ENCODE measurements at places on chromosomes 11 and 22.

DNA sequence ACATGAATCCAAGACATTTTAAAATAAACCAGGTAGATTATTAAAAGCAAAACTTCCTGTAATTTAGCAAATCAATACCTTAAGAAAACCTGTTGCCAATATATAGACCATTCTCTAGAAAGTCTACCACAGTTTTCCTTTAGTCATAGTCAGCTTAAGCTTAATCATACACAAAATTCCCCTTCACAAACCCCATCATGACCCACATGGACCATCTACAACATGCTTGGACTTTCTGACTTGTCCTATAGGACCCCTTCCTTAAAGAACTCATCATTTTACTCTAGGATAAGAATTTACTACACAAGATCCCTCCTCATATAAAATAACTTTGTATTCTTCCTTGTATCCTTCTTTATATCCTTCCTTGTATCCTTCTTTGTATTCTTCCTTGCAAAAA, 16.2 kb upstream of the RNASEH2C start:
- no peak for DNase-seq

GRCh38 chr11:126053415-126054286, 9.0 kb downstream of the CDON start:
- DNase-seq, result no peak

DNA sequence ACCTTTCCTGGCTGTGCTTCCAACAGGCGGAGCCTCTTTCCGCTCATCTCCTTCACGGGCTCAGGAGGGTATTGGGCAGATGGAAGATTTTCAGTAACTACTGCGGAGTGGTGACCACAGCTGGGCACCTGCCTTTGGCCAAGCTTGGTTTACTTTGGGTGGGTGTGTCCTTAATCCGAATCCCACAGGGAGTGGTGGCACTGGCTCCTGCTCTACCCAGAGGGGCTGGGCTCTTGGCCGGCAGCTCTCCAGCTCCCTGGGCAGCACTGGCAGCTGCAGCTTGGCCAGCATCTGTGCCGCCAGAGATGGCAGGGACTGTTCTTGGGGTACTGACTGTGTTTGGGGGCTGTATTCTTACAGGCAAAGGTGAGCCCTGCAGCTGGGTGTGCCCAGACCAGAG, 29.8 kb downstream of the BID start:
- no peak for DNase-seq

DNA sequence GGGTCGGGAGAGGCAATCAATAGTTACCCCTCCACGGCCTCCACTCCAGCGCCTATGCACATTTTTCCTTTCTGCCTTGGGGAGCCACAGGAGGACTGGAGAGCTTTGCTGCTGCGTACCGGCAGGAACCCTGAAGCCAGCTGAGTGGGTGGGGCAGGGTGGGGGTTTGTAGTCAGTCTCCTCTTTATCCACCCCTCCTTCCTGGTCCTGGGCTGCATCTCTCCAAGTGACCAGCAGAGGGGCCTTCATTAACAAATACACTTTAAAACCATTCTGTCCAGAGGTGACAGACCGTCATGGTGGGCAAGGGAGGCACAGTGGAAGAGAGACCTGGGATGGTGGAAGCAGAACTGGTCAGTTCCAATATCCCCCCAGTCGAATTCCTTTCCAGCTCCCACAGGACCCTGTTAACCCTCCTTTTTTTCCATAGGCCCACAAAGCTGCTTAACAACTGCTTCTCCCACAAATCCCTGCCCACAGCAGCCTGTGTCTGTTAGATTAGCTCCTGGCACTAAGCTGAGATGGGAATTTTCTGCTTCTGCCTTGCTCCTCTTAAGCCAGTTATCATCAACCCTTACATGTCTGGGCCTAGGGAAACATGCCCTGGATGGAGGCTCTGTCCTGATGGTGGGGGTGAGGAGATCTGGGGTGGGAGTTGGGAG, 3.9 kb upstream of the ABCG4 start:
- DNase-seq, result no peak

GRCh38 chr11:95972060-95972459, 48.2 kb upstream of the MTMR2 start:
- no peak for DNase-seq

GRCh38 chr11:107573438-107573837, 7.9 kb upstream of the ALKBH8 start:
- DNase-seq, result no peak

GRCh38 chr11:34647131-34647530, 26.2 kb downstream of the EHF start:
- no peak for DNase-seq

- no peak for DNase-seq
Observed at GRCh38 chr11:122645847-122646246, 9.7 kb upstream of the UBASH3B start.

GRCh38 chr22:48577014-48577690, 1250.5 kb downstream of the BRD1 start:
- no peak for DNase-seq

- DNase-seq, result no peak
Observed at GRCh38 chr11:93844568-93844967, 5.8 kb downstream of the VSTM5 start.

- DNase-seq, result no peak
Observed at GRCh38 chr11:69666752-69667536, 8.2 kb downstream of the LTO1 start.

- no peak for DNase-seq
Observed at GRCh38 chr11:74773476-74773875, 24.8 kb downstream of the RNF169 start.

DNA sequence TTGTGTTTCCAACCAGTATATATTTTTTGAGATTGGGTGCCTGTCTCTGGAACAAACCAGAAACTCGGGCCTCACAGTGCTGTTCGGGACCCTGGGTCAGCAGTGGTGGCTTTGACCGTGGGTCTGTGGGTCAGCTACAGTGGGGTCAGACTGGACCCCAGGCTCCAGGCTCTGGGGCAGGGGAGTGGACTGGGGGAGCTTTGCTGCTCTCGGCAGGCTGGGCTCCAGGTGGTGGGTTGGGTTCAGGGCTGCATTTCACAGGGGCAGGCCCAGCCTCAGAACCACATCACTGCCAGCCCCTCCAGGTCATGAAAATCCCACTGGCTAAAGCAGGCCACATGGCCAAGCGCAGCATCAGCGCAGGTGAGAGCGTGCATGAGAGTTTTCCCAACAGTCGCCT, 1279.3 kb downstream of the BRD1 start:
- no peak for DNase-seq

DNA sequence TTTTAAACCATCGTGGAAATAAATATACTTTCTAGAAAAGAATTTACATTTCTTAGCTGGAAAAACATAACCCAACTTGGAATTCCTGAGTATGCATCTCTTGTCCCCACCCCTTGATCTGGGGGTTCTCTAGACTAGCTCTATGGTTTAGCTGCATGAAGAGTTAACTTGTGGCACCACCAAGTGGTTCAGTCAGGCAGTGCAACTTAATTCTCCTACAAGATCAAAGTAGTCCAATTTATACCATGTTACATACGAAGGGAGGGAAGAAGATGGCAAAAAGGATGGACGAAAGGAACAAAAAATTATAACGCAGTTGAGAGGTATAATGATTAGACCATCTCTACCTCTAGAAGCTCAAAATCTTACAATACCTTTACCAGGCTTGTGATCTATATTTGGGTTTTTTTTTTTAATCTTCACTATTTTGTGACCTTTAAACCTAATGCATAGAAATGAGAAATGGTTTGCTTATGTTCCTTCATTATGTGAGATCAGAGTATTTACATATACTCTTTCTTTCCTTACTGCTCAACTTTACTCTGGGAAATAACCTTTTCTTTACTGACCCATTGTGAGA, 28.5 kb upstream of the ALKBH3 start:
- peak; percentile 39 for DNase-seq

DNA sequence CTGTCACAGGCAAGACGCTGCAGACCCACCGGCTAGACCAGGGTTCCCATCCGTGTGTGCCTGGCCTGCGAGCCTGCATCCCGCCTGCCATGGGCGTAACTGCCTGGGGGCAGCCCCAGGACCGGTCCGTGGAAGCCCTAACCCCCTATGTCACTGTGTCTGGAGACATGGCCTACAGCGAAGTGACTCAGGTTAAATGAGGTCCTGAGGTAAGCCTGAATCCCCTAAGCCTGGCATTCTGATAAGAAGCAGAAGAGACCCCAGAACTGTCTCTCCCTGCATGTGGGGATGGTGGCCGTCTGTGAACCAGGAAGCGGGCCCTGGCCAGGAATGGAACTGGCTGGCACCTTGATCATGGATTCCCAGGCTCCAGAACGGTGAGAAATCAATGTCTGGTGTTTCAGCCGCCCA, 570.1 kb downstream of the BRD1 start:
- no peak for DNase-seq

- no peak for DNase-seq
Observed at GRCh38 chr11:19905280-19905853, 192.7 kb downstream of the NAV2 start.

GRCh38 chr11:13046637-13047570, 37.8 kb downstream of the RASSF10 start:
- DNase-seq, result no peak

DNA sequence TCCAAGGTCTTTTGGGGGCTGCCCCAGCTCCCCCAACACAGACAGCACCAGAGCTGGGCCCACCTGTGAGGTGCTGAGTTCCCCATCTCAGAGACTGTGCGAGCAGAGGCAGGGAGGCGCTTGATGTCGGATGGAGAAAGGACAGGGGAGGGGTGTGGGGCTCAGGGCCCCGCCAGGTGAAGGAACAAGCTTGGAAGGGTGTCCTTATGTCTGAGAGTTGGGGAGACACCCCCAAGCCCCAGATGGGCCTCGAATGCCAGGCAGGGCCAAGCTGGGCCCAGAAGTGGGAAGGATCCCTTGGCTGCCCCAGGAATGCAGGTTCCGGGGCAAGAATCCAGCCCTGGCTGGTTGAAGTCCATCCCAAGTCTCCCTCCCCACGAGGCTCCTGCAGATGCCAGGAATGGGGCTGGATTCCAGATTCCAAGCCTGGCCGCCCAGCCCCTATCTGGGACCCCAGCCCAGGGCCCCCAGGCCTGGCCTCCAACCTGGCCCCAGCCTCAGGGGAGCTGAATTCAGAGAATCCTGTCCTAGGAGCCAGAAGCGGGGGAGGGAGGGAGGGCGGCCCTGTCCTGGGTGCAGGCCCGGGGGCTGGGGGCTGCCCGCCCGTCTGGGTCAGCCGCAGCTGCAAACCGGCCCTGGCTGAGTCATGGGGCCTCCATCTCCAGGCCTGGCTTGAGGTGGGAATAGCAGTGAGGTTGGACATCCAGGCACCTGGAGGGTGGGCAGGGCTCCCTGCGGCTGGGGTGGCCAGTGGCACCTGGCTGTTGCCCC, 50.9 kb downstream of the CDKN1C start:
- no peak for DNase-seq

DNA sequence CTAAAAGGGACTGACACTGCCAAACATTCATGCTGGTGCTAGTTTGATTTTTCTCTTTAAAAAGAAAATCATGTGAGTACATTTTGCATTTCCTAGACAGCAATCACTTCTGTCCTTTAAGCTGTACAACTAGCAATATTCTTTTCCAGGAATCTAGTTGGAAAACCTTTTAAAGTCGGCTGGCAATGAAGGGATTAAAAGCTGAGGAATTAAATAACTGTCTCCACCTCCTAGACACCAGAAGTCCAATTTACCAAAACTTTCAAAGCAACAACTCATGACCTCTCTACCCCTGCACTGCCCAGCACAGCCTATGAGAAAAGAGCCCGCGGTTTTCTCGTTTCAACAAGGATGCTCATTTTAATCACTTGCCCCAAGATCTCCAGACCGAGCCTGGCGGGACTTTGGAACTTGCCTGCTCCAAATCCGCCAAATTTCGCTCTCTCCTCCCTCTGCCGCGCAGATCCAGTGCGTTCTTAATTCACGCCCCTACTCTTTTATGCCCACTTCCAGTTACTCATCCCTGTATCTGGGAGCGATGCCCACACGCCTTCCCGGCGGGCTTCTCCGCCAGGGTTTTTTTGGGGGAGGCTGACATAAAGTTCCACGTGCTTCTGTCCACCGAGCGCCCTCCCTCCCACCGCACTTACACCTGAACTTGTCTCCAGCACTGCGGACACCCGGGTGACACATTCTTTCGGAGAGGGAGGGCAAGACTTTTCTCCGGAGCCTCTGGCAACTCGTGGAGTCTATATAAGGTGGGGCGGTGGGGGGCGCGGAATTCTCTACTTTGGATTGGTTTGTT, 2.5 kb downstream of the MPPED2 start:
- no peak for DNase-seq

- DNase-seq, result no peak
Observed at GRCh38 chr11:44208976-44209603, 100.8 kb downstream of the ALX4 start.

- DNase-seq, result no peak
Observed at GRCh38 chr11:118715837-118716260, 36.4 kb upstream of the TREH start.

- DNase-seq, result no peak
Observed at GRCh38 chr11:95898782-95899181, 25.1 kb downstream of the MTMR2 start.

Data from stimulated activated naive CD4-positive, alpha-beta T cell treated with Interleukin-2 at 50 U/mL for 16 hours (primary cell).